ENCODE measurements at places on chromosomes 6 and 20.

DNA sequence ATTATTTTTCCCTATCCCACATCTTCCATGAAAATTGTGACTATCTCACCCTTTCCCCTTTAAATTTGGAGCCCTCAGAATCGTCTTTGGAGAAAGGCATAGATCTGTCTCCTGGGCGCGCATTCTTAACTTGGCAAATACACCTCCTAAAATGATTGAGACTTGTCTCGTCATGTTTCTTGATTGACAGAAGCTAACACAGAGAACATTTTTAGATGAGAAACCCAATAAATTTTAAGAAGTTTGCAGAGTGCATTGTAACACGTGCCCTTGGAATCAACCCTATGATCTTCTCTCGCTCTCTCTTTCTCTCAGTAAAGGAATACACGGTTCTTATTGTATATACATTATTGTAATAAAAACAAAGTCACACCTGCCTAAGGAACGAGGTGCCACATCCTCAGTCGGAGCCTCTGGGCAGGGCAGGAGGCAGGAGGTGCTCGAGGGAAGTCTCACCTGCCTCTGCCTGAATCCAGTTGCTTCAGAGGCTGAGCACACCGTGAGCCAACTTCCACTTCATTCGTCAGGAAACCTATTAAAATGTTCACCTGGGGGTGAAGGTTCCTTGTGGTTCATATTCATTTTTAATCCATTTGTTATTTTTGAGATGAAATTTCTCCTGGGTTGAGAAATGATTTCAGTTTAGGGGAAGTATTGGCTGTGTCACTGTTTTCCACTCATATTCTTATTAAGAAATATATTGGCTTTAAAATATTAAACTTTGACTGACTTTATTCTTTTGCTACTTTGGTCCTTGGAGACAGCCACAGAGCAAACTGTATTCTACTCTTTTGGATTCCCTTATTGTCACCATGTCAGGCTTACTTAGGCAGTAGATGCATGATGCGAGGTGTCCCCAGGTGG lies 90.5 kb upstream of the THBS2 start:
- DNase-seq = no peak

- no peak for DNase-seq
Observed at GRCh38 chr6:38492031-38492430, 147.7 kb downstream of the BTBD9 start.

GRCh38 chr6:10736731-10737130 lies 10.9 kb upstream of the TMEM14B start:
- DNase-seq = no peak

- DNase-seq = no peak
Observed at GRCh38 chr20:44485078-44485829, 9.6 kb downstream of the TTPAL start.

GRCh38 chr6:17602888-17603287 lies 2.8 kb downstream of the FAM8A1 start:
- DNase-seq = no peak

- no peak for DNase-seq
Observed at GRCh38 chr20:14498772-14499171, 161.4 kb upstream of the FLRT3 start.

DNA sequence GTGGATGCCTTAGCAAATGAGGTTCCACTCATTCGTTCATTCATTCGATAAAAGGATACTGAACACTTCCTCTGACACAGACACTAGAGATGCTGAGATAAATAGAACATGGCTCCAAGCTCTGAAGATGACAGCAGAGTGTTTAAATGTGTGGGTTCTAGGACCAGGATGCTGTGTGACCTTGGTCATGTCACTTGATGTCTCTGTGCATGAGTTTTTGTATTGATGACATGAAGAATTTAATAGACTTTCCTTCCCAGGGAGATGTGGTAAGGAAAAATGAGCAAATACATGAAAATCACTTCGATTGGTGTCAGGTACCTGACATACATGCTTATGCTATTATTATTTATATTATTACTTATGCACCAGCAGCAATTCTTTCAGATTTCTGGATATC lies 34.3 kb upstream of the CD83 start:
- DNase-seq = no peak

GRCh38 chr6:25088513-25088912 lies 152.8 kb upstream of the RIPOR2 start:
- no peak for DNase-seq

GRCh38 chr6:35664945-35665344 lies 23.8 kb downstream of the FKBP5 start:
- no peak for DNase-seq

- no peak for DNase-seq
Observed at GRCh38 chr6:90045535-90045934, 151.3 kb downstream of the GJA10 start.

- DNase-seq = peak; percentile 69
Observed at GRCh38 chr6:16766043-16766536, 4.8 kb upstream of the ATXN1 start.

GRCh38 chr6:154594496-154595198 lies 84.2 kb upstream of the CNKSR3 start:
- DNase-seq = no peak

DNA sequence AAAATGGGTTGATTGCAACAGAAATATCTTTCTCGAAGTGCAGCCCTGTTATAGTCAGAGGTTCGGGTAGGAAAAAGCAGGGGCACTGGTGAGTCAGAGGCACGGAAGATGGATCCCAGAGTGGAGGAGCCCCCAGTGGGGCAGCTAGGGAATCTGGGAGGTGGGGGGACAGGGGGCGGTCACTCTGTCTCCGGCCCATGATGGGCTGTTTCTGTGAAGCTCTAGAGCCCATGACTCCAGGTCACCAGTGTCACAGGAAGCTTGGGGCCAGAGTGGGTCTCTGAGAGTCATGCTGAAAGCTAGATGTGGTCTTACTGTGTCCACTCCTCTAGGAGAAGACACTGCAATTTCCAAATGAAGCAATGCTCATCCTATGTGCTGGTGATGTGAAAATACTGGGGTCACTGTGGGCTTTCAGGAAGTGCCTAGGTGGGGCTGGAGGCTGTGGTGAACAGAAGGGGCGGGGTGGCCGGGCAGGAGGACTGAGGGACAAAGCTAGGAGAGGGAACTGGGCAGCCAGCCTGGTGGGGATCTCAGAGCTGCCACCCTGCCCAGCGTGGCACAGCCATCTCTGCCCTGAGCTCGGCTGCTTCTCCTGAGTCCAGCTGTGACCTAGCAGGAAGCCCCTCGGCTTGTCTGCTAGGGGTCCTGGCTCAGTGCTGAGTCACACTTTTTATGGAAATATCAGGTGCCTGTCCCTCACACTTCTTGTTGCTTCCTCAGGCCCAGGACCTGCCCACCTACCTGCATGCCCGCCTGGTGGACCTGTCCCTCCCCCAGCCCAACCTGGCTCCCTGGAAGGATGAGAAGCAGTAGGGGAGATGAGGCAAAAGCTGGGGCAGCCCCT lies 54.2 kb downstream of the IRF4 start:
- DNase-seq = no peak
